Non-pigmented ciliary epithelial cell (primary cell): ENCODE measurements at places on chromosomes 7 and 10.

DNA sequence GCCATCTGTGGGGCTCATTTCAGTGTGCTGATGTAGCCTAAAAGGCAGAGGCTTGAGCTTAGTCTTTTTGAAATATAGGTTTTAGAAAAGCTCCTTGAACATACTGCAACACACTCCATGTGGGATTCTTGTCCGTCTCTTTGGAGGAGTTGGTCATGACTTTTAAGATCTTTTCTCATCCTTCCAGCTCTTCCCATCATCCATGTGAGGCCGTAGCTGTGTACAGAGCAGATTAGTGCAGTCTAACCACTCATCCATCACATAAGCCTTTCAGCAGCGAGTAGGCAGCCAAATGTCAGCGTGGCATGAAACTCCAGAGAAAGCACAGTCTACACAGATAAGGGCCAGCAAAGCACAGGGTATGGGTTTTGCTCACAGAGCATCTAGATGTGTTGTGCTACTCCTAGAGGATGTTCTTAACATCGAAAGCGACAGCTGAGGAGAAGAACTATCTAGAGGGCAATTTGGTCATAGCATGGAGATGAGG is 28.1 kb upstream of the NPVF start:
- no peak for DNase-seq

DNA sequence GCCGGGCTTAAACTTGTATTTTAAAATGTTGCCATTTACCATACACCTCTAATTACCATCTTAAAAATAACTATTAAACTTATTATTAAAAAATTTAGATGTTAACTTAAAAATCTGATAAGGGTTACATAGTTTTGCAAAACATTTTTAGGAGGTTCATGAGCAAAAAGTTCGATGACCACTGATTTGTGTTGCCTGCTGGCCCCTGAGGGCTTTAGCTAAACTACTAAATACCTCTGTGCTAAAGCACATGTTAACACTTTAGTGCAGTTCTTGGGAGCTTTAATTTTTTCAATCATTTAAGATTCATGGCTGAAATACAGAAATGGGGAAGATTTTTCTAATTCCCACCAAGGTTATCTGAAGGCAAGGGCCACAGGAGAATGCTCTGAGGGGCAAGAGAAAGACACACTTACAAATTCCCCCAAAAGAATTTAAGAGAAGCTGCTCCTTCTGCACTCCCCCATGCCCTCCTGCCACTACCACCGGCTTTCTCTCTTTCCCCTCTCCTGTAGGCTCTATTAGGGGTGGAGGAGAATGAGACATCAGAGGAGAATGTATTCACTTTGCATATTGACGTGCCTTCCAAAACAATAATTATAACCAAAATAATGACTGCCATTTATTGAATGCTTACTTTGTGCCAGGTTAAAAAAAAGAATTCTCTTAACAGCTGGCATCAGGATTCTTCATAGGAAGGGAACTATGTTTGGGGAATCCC is 106.2 kb downstream of the RTKN2 start:
- DNase-seq: no peak

DNA sequence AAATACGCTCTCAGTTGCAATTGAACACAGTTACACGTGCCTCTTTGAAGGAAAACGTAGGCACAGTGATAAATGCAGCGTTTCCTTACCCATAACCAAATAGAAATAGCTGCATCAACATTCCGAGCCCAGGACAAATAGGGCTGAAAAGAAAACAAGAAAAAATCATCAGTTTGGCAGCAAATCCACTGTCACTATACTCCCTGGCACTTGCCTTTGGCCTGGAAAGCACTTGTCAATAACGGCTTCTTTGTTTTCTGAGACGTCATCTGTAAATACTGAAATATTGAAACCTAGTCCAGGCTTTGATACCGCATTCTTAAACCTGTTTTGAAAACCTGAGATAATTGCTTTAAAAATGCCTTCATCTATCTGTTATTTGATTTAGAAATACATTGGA is 167.2 kb upstream of the AKR1E2 start:
- no peak for DNase-seq

- no peak for DNase-seq
Measured at GRCh38 chr10:133129071-133129858, 30.8 kb upstream of the KNDC1 start.

DNA sequence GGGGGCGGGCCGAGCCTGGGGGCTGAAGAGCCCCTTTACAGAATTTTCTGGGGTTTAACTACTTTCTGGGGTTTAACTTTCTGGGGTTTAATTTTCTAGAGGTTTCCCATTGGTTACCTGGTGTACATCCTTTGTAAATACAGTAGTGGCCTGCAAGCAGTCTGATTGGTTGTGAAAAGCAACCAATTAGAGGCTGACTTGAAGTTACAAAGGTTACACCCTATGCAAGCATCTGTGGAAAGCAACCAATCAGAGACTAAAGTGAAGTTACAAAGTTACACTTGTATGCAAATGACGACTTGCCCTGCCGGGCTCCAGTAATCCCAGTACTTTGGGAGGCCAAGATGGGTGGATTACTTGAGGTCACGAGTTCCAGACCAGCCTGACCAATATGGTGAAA is 27.4 kb downstream of the GTF2I start:
- no peak for DNase-seq

GRCh38 chr7:96388620-96389383 is 66.9 kb upstream of the SLC25A13 start:
- DNase-seq: peak; percentile 81

GRCh38 chr10:103241262-103242011 is 4.2 kb upstream of the RPEL1 start:
- DNase-seq: no peak

DNA sequence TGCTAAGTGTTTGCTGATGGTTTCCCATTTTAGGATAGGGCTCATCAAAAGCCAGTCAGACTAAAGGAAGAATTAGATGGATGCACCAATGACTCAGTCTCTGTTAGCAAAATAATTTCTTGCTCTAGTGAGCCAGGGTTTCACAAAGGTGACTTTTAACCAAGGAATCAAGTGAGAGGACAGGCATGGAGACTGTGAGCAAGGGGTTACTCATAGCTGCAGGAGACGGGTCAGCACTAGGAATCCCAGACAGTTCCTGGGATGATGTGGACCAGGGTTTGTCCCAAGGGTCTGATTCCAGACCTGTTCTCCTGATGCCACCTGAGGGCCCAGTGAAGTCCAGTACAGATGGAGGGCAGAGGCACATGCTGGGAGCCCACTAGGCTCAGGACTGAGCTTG is 138.1 kb downstream of the NOC3L start:
- no peak for DNase-seq

GRCh38 chr7:54339073-54339472 is 203.1 kb upstream of the VSTM2A start:
- no peak for DNase-seq

DNA sequence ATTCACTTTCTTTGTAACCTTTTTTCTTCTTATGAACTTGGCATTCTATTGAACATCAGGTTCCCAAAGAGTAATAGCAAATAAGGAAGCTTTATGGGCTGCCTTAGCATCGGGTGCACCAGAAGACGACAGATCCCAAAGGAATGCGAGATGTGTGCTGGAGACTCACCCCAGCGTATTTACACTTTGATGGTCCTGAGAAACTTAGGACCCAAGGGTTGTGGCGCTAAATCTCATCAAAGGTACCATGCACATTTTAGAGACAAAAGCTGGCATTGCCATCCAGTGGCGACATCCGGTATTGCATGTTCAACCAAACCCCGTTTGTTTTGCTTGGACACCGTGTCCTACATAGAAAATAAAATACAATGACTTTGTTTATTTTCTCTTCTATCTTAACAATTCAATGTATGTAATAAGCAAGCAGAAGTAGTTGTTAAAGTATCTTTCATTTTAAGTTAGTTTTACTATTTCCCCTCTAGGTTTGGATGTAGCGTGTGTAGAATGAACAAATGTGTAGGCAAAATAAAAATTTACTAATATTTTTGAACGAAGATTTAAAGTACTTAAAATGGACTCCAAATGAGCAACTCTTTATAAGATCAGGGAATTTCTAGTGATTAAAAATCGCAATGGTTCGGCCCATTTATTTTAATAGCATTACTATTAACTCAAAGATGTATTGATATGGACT is 1154.8 kb downstream of the GATA3 start:
- no peak for DNase-seq

DNA sequence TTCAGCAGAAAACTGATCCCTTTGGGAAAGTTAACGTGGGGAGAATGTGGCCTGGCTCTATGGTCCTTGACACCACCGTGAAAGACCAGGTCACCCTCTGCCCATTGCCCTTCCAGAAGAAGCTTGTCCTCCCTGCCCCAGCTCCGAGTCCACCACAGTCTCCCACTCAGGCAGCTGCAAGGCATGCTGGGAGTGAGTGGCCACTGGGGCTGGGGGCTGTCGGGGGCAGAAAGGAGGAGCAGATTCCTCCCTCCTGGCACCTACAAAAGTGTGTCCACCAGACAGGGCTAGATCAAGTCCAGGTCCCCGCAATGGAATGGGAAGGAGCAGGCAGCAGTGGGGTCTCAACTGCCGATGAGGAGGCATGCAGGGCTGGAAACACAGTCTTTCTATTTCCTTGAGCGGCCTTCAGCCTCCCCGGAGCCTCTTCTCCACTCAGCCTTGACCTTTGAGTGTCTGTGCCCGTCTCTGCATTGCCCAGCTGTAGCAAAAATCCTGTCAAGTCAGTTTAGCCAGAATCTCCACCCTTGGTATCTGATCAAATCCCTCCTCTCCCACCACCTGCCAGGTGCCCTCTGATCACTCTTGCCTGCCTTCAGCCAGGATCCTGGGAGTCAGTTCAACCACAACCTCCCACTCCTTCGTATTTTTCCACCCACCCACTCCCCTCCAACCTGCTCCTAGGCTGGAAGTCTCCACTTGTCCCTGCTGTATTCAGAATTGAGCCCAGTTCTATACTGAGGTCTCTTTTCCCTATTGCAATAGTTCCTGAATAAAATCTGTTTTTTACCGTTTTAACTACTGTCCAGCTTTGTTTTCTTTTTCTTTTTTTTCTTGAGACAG is 6.9 kb upstream of the ZNF316 start:
- no peak for DNase-seq

DNA sequence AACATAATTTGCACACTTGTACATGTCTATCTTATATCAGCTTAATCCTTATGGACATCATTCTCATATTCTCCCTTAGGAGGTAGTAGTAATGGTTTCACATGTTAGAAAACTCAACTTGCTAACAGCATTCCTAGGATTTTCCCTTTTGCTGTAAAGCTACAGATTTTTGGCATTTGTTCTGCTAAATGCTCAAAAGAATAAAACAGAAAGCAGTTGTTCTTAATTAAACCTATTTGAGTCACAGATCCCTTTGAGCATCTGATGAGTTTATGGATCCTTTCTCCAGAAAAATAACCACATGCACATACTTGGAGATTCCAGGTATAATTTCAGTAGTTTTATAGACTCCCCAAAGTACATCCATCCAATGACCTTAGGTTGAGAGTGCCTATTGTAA is 122.9 kb upstream of the BET1 start:
- DNase-seq: no peak

DNA sequence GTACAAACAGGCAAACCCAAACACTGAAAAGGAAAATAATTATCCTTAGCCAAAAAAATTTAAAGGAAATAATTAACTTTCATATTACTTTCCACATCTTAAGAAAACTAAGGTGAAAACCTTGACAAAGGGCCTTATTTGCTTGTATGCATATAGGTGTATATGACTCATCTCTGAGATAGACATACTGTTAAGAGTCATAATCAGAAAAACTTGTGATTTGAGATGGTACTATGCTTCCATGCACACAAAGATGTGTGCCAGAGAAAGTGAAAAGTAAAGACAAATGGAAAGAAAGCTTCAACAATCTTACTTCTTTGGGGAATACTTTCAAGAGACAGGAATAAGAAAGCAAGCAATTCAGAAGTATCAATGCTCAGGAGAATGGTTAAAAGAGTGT is 3.3 kb upstream of the CACNA2D1 start:
- no peak for DNase-seq

GRCh38 chr10:97842656-97843280 is 6.9 kb upstream of the GOLGA7B start:
- no peak for DNase-seq

DNA sequence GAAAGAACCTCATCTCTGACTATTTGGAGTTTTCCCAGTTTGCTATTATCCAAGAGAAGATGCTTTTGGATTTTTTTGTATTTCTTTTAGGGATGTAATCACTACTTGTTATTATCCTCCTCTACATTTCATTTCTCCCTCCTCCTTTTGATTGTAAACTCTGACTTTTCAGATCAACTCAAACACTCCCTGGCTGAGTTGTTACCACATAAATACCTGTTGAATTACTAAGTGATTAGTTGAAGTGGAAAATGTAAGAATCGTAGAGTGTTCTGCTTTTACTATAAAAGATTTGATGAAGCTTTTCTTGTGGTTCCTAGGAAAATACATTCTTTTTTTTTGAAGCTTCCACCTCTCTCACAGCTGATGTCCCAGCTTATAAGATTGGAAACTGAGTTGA is 164.1 kb upstream of the C1GALT1 start:
- DNase-seq: no peak

DNA sequence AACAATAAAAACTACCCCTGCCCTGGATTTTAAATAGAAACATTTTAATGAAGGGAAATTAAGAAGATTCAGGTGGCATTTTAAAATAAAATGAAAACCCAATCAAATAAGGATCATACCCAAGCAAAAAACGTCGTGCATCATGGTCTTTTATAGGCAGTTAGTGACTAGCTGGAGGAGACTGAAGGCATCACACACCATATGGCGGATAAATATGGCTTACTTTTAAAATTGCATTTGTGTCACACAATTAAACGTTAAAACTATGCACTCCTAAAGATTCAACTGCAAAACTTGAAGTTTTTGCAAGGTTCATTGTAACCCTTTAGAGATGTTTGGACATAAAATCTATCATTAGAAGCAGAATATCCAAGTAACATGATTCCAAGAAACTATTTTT is 200.1 kb upstream of the NRG3 start:
- no peak for DNase-seq

DNA sequence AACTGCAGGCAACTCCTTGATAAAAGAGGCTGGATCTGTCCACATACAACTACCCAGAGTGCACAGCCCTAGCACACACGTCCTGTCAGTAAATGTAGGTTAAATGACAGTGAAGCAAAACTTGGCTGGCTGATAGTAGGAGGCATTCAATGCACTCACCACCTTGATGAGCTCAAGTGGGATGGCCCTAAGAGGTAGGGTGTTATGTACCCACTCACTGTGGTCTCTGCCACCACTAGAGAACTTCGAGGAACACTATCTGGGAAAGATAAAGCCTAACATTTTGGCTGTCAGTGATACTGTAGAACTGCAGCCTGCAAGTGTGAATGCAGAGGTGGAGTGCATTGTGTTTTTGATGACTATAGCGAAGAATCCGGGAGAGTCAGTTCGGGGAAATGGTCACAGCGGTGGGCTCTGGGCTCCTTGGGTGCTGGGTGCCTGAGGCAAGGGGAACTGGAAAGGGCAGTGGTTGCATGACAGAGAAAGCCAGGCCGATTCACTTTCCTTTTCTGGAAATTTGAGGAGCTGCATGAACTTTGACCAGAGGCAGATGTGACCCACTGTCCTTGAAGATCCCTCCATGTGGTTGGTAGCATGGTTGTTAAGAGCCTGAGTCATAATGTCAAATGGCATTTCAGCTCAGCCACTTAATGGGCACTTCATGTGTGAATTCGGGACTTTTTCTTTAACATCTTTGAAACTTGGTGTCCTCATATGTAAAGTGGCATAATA is 93.1 kb upstream of the ZPBP start:
- no peak for DNase-seq

GRCh38 chr7:38463277-38464225 is 167.6 kb downstream of the AMPH start:
- peak; percentile 27 for DNase-seq
